Activated T-helper 1 cell treated with anti-CD3 and anti-CD28 coated beads, Interleukin-12 subunit alpha, Interleukin-12 subunit beta, Interleukin-2, Interleukin-4 antibody, amounts not matched to agents 30 ng/mL and 10 ng/mL and 1 ng/mL, durations not matched to agents 14 hours and 24 hours and 36 hours (primary cell): ENCODE measurements at places on chromosomes 12 and 14. TPM values are rescaled to one million over a fixed set of nuclear protein-coding genes. Genes with fewer than 3 reads are reported as not detected.

RESF1 gene
- 63.0 and 66.2 TPM in 2 replicates for total RNA-seq

DNA sequence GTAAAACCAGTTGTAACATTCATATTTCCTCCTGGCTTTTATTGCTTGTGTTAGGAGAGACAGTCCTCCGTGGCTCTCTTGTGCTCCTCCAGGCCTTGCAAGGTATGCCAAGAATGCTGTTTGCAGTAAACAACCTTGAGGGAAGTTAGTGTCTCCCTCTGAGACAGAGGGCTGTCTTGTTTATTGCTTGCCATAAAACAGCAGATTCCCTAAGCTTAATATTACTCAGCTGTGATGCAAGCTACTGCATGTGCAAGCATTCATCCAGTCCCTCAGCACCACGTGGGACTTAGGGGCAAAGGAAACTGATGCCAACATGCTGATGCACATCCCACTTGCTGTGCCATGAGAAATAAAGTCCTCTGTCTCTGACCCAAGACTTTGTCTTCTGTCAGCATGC, 6.6 kb downstream of the POMT2 start:
- H3K27me3 ChIP-seq: no peaks in the 10 kb centered on the region
- peaks cover 1% of the 10 kb centered on the region for H3K4me1 ChIP-seq
- H3K36me3 ChIP-seq: no peaks in the 10 kb centered on the region
- H3K4me3 ChIP-seq: no peak overlapping the region

JPH4 gene
- 0.05 TPM in 1 of 2 replicates, not detected in the other for total RNA-seq

DNA sequence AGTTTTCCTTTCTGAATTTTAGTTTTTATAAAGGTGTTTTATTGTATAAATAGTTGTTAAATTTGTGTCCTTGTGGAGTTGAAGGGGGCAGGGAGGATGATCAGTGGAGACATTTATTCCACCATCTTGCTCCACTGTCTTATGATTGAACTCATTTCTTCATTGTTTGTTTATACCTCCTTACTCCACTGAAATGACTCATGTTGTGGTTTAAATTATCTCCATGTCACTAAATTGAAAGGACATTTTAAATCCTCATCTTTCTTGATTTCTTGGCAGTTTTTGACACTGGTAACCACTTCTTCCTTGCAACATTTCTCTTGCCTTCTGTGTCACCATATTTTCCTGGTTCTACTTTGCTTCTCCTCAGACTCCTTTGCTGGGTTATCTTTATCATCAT, 23.6 kb upstream of the FERMT2 start:
- H3K36me3 ChIP-seq: no peaks in the 10 kb centered on the region
- H3K4me3 ChIP-seq: no peak overlapping the region
- H3K4me1 ChIP-seq: no peaks in the 10 kb centered on the region

RASAL1 gene
- 0.10 and 0.34 TPM in 2 replicates for total RNA-seq

GRCh38 chr12:30753751-30754382, 884 bp downstream of the CAPRIN2 start:
- no peak for DNase-seq
- H3K36me3 ChIP-seq: peaks cover 1% of the 10 kb centered on the region
- peaks cover 24% of the 10 kb centered on the region for H3K4me1 ChIP-seq
- peak overlapping the region; percentile 94 for H3K4me3 ChIP-seq

RNASE9 gene
- total RNA-seq: not detected in 2 replicates
